ENCODE measurements at places on chromosomes 5 and 9.

DNA sequence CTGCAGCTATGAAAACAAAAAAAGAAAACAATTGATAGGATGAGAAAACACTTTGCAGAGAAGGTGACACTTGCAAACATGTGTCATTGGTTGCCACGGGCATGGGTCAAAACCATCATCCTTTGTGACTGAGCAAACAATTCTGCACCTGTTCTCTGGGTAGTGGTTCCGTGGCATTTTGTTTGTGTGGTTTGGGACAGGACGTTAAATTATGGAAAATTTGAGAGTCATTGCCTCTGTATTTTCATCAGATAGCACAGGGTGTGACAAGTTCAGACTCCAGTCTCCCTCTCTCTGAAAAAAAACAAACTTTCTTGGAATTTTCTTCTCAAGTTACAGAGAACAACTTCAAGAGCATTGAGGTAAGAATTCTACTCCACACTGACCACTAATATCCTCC, 113.4 kb upstream of the HMHB1 start:
- DNase-seq, result no peak

- no peak for DNase-seq
Observed at GRCh38 chr9:115686069-115686468, 467.5 kb upstream of the PAPPA start.

- DNase-seq, result no peak
Observed at GRCh38 chr9:32942755-32943460, 58.5 kb downstream of the APTX start.

GRCh38 chr5:80704221-80704620, 49.4 kb upstream of the DHFR start:
- no peak for DNase-seq

DNA sequence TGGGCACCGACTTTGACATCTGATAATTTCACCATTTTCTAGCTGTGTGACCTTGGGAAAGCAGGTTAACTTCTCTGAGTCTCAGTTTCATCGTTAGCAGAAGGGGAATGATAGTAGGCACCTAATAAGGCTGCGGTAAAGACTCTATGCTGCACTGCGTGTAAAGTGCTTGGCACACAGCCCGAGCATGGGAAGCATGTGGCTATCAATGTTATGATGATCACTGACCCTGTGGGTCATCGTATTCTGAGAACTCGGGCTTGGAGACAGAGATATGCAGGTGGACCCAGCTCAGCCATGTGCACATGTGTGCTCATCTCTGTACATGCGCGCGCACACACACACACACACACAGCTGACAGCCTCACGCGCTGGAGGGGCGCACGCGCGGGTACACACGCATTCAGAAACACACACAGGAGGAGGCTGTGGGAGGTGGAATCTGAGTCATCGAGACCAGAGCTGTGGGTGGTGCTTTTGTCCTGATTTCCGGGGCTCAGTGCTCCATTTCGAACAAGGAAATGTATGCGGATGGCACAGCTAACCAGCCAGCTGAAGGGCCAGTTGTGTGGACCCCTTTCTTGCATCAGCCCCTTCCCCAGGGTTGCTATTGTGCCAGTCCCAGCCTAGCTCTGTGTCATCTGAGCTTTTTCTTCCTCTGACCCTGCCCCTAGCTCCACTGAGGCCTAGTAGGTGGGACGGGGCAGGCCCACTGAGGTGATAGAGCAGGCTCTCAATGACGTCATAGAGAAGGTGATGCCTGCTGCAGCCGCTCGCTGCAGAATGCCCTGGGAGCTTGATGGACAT, 11.1 kb upstream of the ARAP3 start:
- DNase-seq, result peak; percentile 74

DNA sequence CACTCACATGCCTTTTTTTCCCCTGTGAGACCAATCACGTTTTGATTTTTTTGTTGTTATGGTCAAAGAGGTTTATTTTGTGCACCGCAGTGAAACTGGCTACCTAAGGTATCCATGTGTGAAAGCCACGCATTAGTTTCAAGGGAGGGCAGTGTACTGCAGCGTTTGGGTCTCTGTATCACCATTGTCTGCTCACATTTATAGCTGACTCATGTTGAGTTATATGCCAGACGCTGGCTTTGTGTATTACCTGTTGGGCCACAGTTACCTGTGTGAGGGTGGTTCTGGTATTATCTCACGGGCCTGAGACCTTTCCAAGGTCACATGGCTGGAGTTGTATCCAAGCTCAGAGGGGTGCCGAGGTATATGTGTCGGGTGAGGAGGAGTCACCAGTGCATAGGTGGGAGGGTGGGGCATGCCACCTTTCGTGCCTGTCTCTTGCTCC, 75.8 kb downstream of the ARHGAP26 start:
- no peak for DNase-seq

GRCh38 chr9:89444925-89445765, 52.8 kb downstream of the SEMA4D start:
- DNase-seq, result no peak

- DNase-seq, result no peak
Observed at GRCh38 chr5:154607746-154608145, 129.7 kb upstream of the HAND1 start.

DNA sequence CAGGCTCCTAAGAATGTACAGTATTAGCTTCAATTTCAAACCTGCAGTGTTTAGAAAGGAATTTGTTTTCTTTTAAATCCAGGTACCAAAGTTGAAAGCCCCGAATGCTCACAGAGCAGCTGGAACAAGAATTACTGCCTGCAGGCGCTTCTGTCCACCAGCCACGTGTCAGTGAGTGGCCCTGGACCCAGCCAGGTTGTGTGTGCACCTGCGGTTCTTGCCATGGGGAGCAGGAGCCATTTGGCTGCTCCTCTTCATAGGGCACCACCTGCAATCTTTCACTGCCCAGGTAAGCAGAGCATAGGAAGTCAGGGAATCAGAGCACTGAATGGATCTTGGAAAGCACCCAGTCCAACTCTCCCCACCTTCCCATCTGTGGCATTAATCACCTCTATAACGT, 79.5 kb upstream of the PIP5K1B start:
- no peak for DNase-seq

DNA sequence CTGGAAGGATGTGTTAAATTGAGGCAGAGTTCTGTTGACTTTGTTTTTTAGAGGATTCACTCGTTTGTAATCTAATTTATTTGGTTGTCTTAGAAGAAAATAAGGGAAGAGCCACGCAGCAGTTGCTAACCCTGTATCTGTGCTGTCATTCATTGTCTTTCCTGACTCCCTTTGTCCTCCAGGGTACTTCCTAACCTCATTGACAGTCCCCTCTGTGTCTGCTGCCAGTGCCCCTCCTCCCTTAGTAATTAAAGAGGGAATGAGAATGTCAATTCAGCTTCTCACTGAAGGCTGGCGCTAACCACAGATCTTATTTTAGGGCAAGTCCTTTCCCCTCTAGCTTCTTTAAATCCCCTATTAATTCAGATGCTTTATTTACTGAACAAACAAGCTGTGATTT, 84.0 kb downstream of the MAST4 start:
- no peak for DNase-seq

GRCh38 chr5:42022383-42022972, 97.4 kb downstream of the FBXO4 start:
- DNase-seq, result no peak

- no peak for DNase-seq
Observed at GRCh38 chr9:95096807-95097206, 220.7 kb downstream of the FANCC start.

- no peak for DNase-seq
Observed at GRCh38 chr9:109652112-109652511, 127.9 kb upstream of the PALM2AKAP2 start.

GRCh38 chr5:149338364-149338763, 6.9 kb upstream of the GRPEL2 start:
- DNase-seq, result no peak

DNA sequence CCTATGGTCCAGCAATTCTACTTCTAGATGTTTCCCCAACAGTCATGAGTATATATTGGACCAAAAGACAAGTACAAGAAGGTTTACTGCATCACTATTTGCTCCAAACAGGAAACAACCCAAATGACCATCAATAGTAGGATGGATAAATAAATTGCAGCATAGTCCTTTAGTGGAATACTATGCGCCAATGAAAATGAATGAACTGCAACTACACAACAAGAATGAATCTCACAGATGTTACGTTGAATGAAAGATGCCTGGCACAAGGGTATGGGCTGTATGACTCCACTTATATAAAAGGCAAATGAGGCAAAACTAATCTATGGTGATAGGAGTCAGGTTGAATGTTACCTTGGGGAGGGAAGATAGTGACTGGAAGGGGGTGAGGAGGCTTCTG, 48.6 kb upstream of the UNC5A start:
- no peak for DNase-seq

DNA sequence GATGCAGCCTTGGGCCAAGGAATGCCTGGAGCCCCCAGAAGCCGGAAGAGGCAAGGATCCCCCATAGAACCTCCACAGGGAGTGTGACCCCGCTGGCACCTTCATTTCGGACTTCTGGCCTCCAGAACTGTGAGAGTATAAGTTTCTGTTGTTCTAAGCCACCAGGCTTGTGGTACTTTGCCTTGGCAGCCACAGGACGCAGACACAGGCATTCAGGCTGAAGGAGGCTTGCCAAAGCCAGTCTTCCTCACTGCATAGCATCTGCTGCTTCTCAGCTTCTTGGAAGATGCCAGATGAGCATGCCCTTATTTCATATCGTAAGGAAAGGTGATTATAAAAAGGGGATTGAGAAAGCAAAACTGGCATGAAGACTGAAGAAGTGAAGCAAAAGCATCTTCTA, 61.1 kb upstream of the TAS2R1 start:
- no peak for DNase-seq

- no peak for DNase-seq
Observed at GRCh38 chr9:21715408-21715807, 87.0 kb upstream of the MTAP start.

DNA sequence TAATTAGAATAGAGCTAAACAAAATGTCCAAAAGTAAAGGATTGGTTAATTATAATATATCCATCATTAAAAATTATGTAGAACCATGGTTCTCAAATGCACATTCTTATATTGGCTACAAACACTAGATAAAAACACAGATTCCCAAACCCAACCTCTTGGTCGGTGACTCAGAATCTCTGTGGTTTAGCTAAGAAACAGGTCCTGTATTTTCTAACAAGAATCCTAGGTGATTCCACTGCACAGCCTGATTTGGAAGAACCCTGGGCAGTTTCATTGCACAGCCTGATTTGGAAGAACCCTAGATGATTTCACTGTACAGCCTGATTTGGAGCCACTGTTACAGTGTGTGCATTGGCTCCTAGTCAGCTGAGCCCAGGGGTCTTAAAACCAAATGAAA, 67.9 kb downstream of the KIAA1958 start:
- no peak for DNase-seq

DNA sequence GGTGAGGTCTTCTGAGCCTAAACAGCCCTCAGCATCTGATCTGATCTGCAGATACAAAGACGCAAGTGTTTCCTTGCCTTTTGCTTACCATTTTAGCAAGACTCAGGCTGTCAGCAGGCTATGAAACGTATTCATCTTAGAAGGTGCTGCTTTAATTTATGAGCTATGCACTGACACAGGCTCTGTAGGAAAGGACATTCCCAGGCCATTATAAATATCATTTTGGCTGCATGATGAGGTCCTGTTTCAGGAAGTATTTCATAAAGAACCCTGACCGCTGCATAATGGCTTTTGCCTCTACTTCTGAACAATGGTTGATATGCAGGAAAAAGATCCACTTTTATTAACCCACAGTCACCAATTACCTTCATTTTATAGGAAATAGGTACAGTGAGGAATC, 98.4 kb upstream of the CAST start:
- DNase-seq, result no peak

GRCh38 chr9:117205806-117206205, 209.1 kb downstream of the ASTN2 start:
- DNase-seq, result no peak

GRCh38 chr9:121246821-121247561, 21.0 kb upstream of the GSN start:
- DNase-seq, result no peak

DNA sequence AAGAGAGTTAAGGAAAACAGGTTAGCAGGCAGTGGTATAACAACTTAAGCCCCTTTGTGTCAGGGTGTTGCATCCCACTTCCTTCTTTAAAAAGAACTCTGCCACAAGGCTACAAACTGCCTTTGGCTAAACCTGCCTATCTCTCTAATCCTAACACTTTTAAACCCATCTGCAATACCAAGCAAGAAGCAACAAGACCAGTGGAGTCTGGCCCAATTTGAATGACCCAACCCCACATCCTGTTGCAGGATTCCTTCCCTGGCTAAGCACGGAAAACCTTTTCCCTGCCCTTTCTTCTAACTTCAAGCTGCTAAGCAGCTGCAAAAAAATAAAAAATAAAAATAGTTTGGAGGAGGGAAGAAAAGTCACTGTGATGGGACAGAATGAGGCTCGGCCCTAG, 27.1 kb downstream of the ABCA1 start:
- DNase-seq, result no peak

- no peak for DNase-seq
Observed at GRCh38 chr5:5650242-5650641, 227.8 kb downstream of the ICE1 start.

GRCh38 chr5:148186248-148187003, 16.4 kb upstream of the SPINK6 start:
- DNase-seq, result peak; percentile 12

GRCh38 chr9:74431467-74431866, 65.7 kb upstream of the RORB start:
- DNase-seq, result no peak

GRCh38 chr9:92846662-92847145, 31.1 kb downstream of the ZNF484 start:
- no peak for DNase-seq

Data from CD4-positive, alpha-beta T cell treated with Interleukin-17A for 1 hour (primary cell).